Left ventricle myocardium inferior (tissue), 1 donor: ENCODE measurements at places on chromosomes 4 and X.
A peak's percentile ranks its signal among the peaks of the same experiment; 100 is the strongest.

GRCh38 chr4:148030193-148030873, 298.4 kb downstream of the ARHGAP10 start:
- no peak for DNase-seq
- no peaks in the 10 kb centered on the region for H3K27me3 ChIP-seq
- no peak overlapping the region for H3K4me3 ChIP-seq
- peak overlapping the region; percentile 33 for H3K27ac ChIP-seq

GRCh38 chrX:9352243-9352642, 112.6 kb upstream of the TBL1X start:
- no peak overlapping the region for H3K4me3 ChIP-seq
- H3K36me3 ChIP-seq, result no peaks in the 10 kb centered on the region
- no peak overlapping the region for H3K27ac ChIP-seq
- H3K27me3 ChIP-seq, result no peaks in the 10 kb centered on the region
- no peaks in the 10 kb centered on the region for H3K4me1 ChIP-seq
- DNase-seq, result no peak

GRCh38 chr4:183348706-183349659, 26.8 kb upstream of the CLDN24 start:
- H3K36me3 ChIP-seq, result no peaks in the 10 kb centered on the region
- H3K4me1 ChIP-seq, result no peaks in the 10 kb centered on the region
- no peak for DNase-seq
- no peak overlapping the region for H3K4me3 ChIP-seq
- peaks cover 59% of the 10 kb centered on the region for H3K27me3 ChIP-seq

DNA sequence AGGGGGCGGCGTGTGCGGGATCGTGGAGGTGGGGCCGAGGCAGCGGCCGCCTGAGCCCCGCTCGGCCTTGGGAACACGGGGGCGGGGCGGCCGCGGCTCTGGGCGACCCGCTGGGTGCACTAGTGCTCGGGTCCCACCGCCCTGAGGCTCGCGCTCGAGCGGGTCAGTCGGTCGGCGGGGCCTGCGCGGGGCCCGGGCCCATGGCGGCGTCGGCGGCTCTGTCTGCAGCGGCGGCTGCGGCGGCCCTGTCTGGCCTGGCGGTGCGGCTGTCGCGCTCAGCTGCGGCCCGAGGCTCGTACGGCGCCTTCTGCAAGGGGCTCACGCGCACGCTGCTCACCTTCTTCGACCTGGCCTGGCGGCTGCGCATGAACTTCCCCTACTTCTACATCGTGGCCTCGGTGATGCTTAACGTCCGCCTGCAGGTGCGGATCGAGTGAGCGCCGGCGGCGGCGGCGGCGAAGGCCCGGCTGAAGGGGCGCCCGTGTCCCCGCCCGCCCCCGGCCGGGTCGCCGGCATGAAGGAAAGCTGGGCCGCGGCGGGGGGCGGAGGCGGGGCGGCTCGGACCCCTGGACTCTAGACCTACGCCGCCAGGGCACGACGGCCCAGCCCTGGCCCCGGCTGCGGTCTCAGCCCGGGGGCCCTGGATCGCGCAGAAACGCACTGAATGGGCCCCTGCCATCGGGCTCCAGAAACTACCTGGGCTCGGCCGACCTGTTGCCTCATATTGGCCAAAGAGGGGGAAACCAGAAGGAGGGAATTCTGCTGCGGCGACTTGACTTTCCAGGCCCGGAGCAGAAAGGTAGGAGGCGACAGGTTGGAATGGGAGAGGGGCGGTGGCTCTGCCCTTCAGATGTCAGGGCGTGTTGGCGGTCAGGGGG, at the start of gene SMIM10L2A:
Gene SMIM10L2A (plus strand): TSS at position 13 of the 878 bp plus-strand sequence. CDS start 188 bp downstream, at position 201.
- peak within 1 kb of the TSS; percentile 72 for H3K4me3 ChIP-seq
- H3K4me1 ChIP-seq, result no peaks in the 10 kb centered on the region
- no peaks in the 10 kb centered on the region for H3K27me3 ChIP-seq
- H3K27ac ChIP-seq, result peak within 1 kb of the TSS; percentile 48

DNA sequence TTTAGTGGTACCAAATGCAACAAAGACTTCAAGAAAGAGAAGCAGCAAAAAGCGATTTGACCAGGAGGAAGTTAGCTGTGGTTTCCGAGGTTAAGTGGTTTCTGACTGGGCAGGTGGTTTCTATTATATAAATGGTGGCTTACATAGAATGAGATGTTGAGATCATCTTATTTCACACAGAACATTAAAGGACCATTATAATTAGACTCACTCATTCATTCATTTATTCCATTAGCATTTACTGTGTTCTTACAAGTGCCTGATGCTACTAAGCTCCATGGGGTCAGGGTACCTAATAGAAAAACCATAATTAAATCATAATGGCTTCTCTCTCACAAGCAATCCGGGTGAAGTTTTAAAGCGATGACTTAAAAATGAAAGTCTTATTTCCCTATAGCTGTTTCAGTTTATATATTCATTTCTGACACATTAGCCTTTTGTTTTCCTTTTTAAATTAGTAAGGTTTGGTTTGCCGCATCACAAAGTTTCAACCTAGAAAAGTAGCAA, 10.6 kb downstream of the TSPAN6 start:
- no peaks in the 10 kb centered on the region for H3K27me3 ChIP-seq
- H3K4me1 ChIP-seq, result no peaks in the 10 kb centered on the region
- peaks cover 4% of the 10 kb centered on the region for H3K36me3 ChIP-seq
- no peak for DNase-seq
- no peak overlapping the region for H3K4me3 ChIP-seq

- H3K4me3 ChIP-seq, result peak overlapping the region; percentile 68
- H3K36me3 ChIP-seq, result peaks cover 10% of the 10 kb centered on the region
- H3K4me1 ChIP-seq, result peaks cover 68% of the 10 kb centered on the region
- DNase-seq, result no peak
These were observed 184.8 kb downstream of the FBXW7 start for GRCh38 chr4:152351080-152351479.

DNA sequence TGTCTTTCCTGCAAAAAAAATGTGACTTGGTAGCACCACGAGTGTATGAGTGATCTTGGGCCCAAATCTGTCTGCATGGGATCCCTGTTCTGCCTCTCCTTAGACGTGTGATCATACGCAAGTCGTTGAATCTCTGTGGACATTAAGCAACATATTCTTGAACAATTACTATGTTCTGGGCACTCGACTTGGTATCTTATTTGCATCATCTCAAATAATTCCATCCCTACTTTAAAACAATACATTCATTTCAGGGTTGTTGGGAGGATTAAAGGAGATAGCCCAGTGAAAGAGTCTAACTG, 145.4 kb upstream of the CPEB2 start:
- no peaks in the 10 kb centered on the region for H3K27me3 ChIP-seq
- no peak overlapping the region for H3K4me3 ChIP-seq
- no peak for DNase-seq
- no peaks in the 10 kb centered on the region for H3K4me1 ChIP-seq

DNA sequence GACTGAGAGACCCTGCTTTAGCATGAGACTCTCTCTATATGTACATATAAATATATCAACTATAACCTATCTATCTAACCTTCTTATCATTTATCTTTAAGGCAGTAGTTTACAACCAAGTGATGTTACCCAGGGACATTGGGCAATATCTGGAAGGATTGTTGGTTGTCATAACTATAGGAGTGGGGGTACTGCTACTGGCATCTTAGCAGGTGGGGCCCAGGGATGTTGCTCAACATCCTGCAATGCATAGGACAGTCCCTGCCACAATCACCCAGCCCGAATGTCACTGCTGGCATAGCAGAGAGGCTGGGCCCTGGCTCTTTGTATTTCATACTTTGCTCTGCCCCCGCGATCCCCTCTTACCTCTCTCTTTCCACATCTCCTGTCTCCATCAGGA, 397.7 kb downstream of the IL15 start:
- no peaks in the 10 kb centered on the region for H3K27me3 ChIP-seq
- no peak overlapping the region for H3K4me3 ChIP-seq
- H3K36me3 ChIP-seq, result no peaks in the 10 kb centered on the region
- H3K4me1 ChIP-seq, result peaks cover 13% of the 10 kb centered on the region
- no peak overlapping the region for H3K27ac ChIP-seq
- no peak for DNase-seq

DNA sequence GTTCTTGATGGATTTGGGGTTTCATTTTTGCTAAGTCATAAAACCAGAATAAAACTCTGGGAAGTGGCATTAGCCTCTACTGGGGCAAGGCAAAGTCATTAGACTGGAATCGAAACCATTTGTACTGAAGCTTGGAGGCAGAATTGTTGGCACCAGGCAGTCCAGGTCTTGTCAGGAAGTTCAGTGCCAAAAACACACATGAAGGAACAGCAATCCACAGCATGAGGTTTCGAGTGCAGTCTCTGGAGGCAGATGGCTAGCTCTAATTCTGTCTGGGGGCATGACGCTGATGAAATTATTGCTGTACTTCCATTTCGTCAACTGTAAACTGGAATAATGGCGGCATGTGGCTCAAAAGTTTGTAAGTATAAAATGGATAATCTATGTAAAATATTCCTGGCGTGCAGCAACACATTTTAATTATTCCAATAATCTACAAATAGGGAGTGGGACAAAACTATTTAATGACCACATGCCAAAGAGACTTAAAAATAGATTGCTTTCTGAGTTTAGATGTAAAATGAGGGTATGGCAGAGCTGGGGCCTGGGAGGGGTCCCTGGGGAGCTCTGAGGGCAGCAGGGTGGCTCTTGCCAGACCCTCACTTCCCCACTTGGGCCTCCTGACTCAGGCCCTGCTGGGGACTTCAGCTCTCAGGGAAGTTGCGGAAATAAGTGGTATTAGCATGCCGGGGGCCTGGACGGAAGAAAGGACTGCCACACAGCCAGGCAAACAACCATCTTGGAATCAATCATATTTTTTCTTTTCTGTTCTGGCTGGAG, 18.8 kb upstream of the CENPU start:
- H3K27me3 ChIP-seq, result no peaks in the 10 kb centered on the region
- peak overlapping the region; percentile 62 for H3K27ac ChIP-seq
- H3K4me1 ChIP-seq, result peaks cover 79% of the 10 kb centered on the region
- no peak overlapping the region for H3K4me3 ChIP-seq
- H3K36me3 ChIP-seq, result peaks cover 30% of the 10 kb centered on the region

- DNase-seq, result no peak
- H3K4me3 ChIP-seq, result no peak overlapping the region
- no peaks in the 10 kb centered on the region for H3K4me1 ChIP-seq
- no peaks in the 10 kb centered on the region for H3K27me3 ChIP-seq
These were observed 170.2 kb upstream of the ETNPPL start for GRCh38 chr4:108933046-108933445.

- no peaks in the 10 kb centered on the region for H3K4me1 ChIP-seq
- H3K27me3 ChIP-seq, result no peaks in the 10 kb centered on the region
- no peak overlapping the region for H3K27ac ChIP-seq
- no peak overlapping the region for H3K4me3 ChIP-seq
- no peak for DNase-seq
These were observed 44.5 kb upstream of the ATXN3L start for GRCh38 chrX:13364230-13364857.

DNA sequence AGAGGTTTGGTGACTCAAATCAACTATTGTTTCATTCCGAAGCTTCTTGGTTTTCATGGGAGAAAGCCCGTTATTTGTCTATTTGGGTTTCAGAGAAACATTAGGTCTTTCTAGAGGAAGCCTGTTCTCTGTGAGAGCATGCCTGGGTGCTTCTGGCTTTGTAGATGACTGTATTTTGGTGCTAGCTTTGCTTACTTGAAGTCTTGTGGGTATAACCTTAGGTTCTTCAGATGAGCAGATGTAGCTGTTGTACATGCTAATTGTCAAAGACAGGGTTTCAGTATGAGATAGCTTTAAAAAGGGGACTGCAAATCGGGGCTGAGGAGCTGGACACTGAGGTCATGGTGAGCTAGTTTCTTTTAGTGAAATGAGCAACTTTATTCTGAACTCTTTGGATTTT, 7.9 kb upstream of the STOX2 start:
- H3K4me1 ChIP-seq, result no peaks in the 10 kb centered on the region
- H3K27ac ChIP-seq, result no peak overlapping the region
- no peak for DNase-seq
- H3K36me3 ChIP-seq, result peaks cover 3% of the 10 kb centered on the region
- no peaks in the 10 kb centered on the region for H3K27me3 ChIP-seq

DNA sequence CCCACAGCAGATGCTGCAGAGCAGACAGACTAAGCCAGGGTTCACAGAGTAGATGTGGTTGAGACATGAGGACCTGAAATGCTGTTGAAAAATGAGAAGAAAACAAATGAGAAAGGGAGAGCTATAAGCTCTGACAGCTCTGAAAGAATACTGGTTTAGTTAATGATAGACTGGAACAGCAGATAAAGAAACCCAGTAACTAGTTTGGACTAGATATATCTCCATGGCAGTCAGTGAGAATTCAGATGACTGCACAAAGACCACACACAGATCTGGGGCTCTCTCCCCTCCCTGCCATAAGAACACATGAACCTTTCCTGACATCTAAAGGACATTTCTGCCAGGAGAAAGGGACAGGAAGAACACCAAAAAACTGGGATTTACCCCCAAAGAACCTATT, 8.2 kb downstream of the NAA11 start:
- H3K27ac ChIP-seq, result no peak overlapping the region
- H3K4me1 ChIP-seq, result no peaks in the 10 kb centered on the region
- no peaks in the 10 kb centered on the region for H3K27me3 ChIP-seq
- DNase-seq, result no peak
- no peak overlapping the region for H3K4me3 ChIP-seq

- no peak for DNase-seq
- H3K4me3 ChIP-seq, result no peak overlapping the region
- no peak overlapping the region for H3K27ac ChIP-seq
- no peaks in the 10 kb centered on the region for H3K27me3 ChIP-seq
These were observed 17.5 kb upstream of the PABPC4L start for GRCh38 chr4:134219043-134219442.

DNA sequence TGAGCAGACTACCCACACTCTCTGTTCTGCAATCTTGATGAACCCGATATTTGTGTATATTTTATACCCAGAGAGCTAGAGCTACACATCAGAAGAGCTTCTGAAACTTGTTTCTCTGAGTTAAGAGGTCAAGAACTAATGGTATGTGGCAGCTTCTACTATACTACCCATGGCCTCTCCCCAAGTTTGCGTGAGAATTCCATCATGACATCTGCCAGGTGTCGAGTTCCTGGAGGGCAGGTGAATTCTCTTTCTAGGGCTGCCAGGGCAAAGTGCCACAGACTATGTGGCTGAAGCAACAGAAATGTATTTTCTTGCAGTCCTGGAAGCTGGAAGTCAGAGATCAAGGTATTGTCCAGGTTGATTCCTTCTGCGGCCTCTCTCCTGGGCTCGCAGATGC, 4.4 kb downstream of the SORCS2 start:
- H3K27me3 ChIP-seq, result peaks cover 47% of the 10 kb centered on the region
- no peak for DNase-seq
- no peaks in the 10 kb centered on the region for H3K36me3 ChIP-seq
- no peak overlapping the region for H3K27ac ChIP-seq
- no peak overlapping the region for H3K4me3 ChIP-seq

GRCh38 chr4:3485011-3485791, 22.1 kb downstream of the DOK7 start:
- H3K4me1 ChIP-seq, result peaks cover 71% of the 10 kb centered on the region
- no peak for DNase-seq
- peak overlapping the region; percentile 96 for H3K27ac ChIP-seq
- peaks cover 58% of the 10 kb centered on the region for H3K27me3 ChIP-seq
- H3K4me3 ChIP-seq, result peak overlapping the region; percentile 25

GRCh38 chr4:106444557-106444956, 76.0 kb upstream of the GIMD1 start:
- no peaks in the 10 kb centered on the region for H3K4me1 ChIP-seq
- DNase-seq, result no peak
- no peak overlapping the region for H3K4me3 ChIP-seq
- no peaks in the 10 kb centered on the region for H3K27me3 ChIP-seq
- no peak overlapping the region for H3K27ac ChIP-seq

- H3K27ac ChIP-seq, result no peak overlapping the region
- H3K4me1 ChIP-seq, result no peaks in the 10 kb centered on the region
- DNase-seq, result no peak
- H3K36me3 ChIP-seq, result no peaks in the 10 kb centered on the region
- no peak overlapping the region for H3K4me3 ChIP-seq
These were observed 957.8 kb downstream of the C4orf33 start for GRCh38 chr4:130053723-130054122.
